ENCODE measurements at places on chromosomes 12 and 14.

- no peak for DNase-seq
Measured at GRCh38 chr12:41190338-41190737, 2.2 kb downstream of the PDZRN4 start.

GRCh38 chr14:36556811-36557433, 25.5 kb downstream of the NKX2-8 start:
- DNase-seq = no peak

- no peak for DNase-seq
Measured at GRCh38 chr12:111886662-111887545, 44.9 kb downstream of the MAPKAPK5 start.

- DNase-seq = no peak
Measured at GRCh38 chr12:11746024-11746771, 96.7 kb downstream of the ETV6 start.

DNA sequence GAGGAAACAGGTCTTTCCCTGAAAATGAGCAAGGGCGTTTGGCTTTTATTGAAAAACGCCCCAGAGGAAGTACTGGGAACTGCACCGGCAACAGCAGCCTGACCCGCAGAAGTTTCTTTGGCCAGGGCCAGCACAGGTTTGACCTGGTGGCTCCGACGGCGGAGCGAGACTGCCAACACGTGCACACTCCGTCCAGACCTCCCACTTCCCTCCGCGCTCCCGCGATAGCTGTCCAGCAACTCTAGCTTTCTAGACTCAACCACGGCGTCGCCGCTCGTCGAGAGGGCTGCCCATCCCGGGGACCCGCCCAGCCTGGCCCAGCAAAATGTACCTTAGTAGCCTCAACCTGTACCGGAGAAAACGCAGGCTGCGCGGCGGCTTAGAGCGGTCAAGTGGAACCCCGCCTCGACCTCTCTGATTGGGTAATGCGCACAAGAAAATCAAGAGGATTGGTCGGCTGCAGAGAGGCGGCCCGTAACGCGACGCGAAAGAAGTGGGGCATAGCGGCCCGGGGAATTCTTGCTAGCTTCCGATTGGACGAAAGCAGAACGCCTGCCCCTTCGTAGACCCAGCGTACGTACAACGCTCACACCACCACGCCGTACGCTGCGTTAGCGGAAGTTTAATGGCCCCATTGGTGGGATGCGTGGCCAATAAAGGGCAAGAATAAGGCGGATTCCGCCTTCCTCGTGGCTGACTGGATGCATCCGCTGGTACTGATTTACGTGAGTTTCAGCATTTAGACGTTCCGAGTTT, at the start of gene WDR89:
Gene WDR89 (minus strand): TSS at position 399 of the 756 bp plus-strand sequence. CDS start 41,929 bp downstream, outside the sequence.
- DNase-seq = peak; percentile 82

DNA sequence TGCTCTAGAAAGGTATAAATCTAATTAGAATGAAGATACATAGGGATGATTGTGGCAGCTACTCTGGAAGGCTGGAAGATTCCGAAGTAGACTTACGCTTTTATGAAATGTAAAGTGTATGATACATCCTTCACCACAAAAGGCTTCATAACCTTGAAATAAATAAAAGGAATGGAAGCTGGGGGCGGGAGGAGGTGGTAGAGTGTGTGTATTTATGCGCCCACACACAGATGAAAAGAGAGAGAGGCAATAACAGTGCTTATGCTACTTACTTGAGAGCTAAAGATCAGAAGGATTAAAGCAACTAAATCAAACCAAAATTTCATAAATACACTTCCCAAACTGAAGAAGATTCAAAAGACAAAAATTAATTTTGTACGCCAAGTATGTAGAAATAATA, 30.4 kb downstream of the CBX5 start:
- DNase-seq = no peak

- no peak for DNase-seq
Measured at GRCh38 chr12:6458281-6459003, 6.6 kb downstream of the TAPBPL start.

- DNase-seq = no peak
Measured at GRCh38 chr12:66836623-66837310, 157.9 kb upstream of the GRIP1 start.

DNA sequence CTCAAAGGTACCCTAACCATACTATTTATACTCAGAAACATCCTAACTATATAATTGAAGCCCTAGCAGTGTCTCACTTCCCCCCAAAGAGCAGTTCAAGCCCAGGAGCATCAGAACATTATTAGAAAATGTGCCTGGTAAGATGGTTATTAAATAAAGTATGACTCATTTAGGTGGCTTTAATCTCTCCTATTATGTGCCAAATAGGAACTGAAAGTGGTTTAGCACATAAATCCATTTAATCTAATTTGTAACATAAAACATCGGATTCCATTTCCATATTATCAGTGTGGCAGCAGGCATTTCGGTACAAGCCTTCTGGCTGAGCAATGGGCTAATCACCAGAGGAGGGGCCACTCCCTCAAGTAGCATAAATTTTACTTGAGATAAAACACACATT, 395.2 kb upstream of the TMTC1 start:
- DNase-seq = no peak

- DNase-seq = no peak
Measured at GRCh38 chr12:107362960-107363359, 269.6 kb upstream of the CRY1 start.

GRCh38 chr12:120439646-120440247, 1.8 kb downstream of the COX6A1 start:
- peak; percentile 49 for DNase-seq

DNA sequence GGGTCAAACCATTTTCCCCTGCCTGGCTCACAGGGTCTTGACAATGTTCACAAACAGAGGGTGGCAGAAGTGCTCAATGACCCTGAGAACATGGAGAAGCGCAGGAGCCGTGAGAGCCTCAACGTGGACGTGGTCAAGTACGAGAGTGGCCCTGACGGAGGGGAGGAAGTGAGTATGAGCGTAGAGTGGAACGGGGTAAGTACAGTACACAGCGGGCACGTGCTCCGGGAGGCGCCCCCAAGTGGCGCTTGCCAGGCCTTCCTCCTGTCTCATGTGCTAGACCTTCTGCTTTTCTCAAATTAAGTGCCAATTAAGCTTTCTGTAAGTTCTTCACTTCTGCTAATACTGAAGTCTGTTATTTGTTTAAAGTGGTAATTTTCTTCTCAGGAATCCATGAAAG, 35.9 kb downstream of the XRCC3 start:
- no peak for DNase-seq

DNA sequence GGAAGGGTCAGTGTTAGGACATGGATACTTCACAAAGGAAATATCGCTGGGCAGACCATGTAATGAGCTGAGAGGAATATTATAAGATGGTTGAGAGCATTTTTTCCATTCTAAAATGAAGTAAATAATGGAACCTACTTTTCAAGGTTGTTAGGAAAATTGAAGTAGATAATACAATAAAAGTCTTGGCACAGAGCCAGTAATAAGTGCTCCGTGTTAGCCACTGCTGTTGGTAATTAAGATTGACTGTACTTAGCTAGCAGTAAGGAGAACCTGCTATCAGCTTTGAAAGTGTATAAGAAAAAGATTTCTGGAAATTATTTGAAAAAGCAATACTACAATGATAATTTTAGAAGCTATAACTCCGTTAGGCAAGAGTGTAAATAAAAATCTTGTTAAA, 77.6 kb downstream of the SCAF11 start:
- DNase-seq = no peak

GRCh38 chr12:103573185-103573584, 13.9 kb upstream of the STAB2 start:
- DNase-seq = no peak

DNA sequence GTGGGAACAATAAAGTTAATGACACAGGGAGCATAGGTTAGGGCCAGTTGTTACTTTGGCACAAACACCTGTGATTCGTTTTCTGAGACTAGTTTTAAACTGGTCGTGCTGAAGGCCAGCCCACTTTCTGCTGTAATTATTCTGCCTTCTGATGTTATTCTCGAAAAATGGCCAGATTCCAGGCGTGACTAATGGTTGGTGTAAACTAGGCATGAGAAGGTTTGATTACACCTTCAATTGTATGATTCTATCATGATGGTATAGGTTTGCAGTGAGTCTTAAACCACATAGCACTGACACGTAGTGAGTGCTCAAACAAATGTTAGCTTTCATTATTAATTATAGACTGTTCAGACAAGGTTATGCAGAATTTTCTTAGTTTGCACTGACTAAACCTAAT, 39.0 kb downstream of the CKB start:
- no peak for DNase-seq

- no peak for DNase-seq
Measured at GRCh38 chr12:58169826-58170225, 228.5 kb downstream of the ATP23 start.

DNA sequence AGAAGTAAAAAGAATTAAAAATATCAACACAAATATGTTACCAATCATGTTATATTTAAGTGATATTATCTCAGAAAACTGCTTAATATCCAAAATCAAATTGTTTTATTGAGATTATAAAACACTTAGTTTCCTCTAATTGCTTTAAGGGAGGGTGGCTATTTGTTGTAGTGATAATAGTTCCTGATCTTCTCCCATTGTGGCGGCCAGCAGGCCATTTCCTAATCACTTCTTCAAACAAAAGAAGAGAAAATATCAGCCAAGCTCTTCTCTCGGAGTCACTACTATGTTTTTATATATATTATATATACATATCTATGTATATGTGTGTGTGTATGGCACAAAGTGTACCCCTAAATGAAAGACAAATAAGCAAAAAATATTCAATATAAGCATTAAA, 31.5 kb downstream of the ERO1A start:
- no peak for DNase-seq

- no peak for DNase-seq
Measured at GRCh38 chr14:102121567-102121966, 18.1 kb upstream of the WDR20 start.
